ENCODE measurements at places on chromosomes 3 and 15.

DNA sequence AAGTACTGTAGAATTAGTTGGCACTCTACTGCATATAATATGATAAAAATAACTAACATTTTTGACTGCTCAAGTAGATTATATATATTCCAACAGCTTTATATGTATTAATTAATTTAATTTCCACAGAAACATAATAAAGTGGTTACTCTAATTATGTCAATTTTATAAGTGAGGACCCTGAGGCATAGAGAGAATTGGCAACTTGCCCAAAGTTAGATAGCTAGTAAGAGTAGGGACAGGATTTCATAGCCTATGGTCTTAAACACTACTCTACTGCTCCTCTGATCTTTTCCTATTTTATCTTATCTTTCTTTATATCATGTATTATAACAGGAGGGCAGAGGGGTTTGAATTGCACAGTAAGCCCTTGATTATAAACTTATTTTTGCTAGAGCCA lies 418.7 kb upstream of the SGO1 start:
- DNase-seq = no peak

DNA sequence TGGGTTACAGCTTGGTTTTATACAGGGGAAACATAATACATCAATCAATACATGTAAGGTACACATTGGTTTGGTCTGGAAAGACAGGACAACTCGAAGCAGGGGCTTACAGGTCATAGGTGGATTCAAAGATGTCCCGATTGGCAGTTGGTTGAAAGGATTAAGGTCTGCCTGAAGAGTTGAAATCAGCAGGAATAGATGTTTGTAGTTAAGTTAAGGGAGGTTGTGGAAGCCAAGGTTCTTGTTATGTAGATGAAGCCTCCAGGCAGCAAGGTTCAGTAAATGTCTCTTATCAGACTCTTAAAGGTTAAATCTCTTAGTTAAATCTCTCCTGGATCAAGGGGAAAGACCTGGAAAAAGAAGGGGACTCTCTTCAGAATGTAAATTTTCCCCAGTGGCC lies 58.4 kb upstream of the MINAR1 start:
- DNase-seq = no peak

GRCh38 chr3:98741121-98741716 lies 21.9 kb upstream of the ST3GAL6 start:
- DNase-seq = no peak

GRCh38 chr3:111732252-111732879 lies 126.7 kb upstream of the PHLDB2 start:
- no peak for DNase-seq

DNA sequence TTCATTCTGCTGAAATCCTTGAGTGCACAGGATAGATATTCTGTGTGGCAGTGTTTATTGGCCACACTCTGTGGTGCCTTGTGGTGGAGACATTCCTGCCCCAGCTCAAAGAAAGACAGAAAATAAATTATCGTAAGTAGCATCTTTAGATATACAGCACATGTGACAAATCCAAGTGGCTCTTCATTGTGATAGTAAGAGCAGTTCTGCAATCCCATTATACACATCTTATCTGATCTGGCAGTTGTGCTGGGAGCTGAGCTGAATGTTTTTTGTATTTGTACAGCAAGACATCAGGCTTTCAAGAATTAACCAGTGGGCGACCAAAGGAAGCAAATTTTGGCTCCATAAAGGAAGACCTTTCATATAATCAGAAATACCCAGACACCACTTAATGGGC lies 235.3 kb upstream of the MRPL3 start:
- DNase-seq = no peak

DNA sequence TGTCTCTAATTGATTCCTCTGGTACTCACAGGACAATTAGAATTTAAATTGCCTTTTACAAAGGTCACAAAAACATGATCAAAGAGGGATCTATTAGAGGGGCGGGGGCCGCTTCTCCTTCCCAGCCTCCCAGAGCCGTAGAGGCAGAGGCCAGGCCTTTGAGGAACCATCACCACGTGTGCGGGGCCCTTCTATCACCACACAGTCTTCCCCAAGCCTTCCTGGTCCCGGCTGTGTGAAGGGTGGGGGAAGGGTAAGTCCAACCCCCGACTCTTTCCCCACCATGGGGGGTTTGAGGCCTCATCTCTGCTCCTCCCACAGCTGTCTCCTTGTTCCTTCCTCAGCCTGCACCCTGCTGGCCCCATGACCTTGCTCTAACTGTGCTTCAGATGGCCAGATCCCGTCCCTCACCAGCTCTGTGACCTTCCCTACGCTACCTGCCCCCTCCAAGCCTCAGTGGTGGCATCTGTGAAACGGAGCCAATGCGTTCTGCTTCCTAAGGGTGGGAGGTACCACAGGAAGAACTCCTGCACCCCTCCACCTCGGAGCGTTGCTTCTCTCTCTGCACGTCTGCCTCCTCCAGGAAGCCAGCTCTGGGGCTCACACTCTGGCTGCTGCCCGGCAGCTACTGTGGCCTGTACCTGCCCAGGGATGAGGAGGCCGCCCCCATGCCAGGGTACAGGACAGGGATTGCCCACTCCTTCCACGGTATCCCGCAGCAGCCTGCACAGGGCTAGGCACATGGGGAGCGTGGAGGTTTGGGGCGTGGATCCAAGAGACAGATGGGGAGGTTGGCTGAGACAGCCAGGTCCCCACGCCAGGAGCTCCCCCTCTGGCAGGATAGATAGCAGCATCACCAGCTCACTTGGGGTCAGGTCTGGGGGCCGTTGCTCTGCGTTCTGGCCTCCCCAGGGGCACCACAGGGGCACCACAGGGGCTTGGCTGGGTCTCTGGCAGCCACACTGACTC lies 83.8 kb downstream of the LINGO1 start:
- no peak for DNase-seq

DNA sequence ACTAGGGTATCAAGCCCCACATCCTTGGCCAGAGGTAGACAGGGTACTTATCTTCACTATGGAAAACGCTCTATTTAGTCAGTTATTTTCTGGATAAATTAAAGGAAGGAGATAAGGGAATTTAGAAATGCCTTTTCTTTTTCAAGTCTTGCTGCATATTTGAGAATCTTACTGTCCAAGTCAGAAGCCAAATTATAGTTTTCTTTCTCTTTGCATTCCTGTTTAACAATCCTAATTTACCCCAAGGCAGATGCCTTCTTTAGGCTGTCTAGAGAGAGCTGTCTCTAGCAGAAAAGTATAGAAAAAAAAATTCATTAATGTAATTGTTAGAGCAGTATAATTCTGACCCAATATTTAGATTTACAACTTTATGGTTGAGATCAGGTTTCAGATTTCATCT lies 64.4 kb upstream of the TBC1D5 start:
- no peak for DNase-seq

- no peak for DNase-seq
These were observed 193.1 kb upstream of the ADAMTS9 start for GRCh38 chr3:64880916-64881315.

DNA sequence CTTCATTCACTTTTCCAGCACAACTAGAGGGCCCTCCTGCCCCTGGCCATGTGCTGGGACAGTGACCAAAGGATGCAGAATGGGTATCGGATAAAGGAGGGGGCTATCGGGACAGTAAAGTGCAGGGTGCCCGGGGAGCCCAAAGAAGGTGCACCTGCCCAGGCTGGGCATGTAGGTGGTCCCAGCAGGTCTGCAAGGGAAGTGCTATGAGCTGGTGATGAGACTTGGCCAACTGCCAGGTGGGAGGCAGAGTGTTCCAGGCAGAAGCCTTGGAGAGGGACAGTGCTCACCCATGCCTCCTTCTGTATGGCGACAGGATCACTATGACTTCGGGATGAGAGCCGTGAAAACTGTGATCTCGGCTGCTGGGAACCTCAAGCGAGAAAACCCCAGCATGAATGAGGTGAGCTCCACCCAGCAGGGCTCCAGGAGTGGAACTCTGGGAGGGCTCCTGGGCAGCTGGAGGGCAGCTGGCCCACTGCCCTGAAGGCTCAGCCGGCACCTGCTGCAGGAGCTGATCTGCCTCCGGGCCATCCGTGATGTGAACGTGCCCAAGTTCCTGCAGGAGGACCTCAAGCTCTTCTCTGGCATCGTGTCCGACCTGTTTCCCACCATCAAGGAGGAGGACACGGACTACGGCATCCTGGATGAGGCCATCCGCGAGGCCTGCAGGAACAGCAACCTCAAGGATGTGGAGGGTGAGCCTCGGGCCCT lies 48.4 kb downstream of the DNAH1 start:
- DNase-seq = no peak

DNA sequence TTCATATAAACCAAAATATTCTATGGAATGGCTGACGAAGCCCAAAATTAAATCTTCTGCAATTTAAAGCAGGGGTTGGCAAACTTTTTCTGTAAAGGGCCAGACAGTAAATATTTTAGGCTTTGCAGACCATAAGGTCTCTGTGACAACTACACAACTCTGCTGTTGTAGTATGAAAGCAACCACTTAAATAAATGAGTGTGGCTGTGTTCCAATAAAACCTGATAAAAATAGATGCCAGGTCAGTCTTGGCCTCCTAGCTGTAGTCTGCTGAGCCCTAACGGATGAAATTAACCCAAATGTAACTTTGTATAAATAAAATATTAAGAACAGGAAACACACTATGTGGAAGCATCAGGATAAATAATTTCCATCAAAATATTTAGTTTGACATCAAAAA lies 104.2 kb downstream of the FBXL22 start:
- no peak for DNase-seq

GRCh38 chr3:176430244-176431037 lies 766.8 kb downstream of the TBL1XR1 start:
- DNase-seq = no peak

GRCh38 chr3:53665608-53666425 lies 171.4 kb downstream of the CACNA1D start:
- DNase-seq = no peak

DNA sequence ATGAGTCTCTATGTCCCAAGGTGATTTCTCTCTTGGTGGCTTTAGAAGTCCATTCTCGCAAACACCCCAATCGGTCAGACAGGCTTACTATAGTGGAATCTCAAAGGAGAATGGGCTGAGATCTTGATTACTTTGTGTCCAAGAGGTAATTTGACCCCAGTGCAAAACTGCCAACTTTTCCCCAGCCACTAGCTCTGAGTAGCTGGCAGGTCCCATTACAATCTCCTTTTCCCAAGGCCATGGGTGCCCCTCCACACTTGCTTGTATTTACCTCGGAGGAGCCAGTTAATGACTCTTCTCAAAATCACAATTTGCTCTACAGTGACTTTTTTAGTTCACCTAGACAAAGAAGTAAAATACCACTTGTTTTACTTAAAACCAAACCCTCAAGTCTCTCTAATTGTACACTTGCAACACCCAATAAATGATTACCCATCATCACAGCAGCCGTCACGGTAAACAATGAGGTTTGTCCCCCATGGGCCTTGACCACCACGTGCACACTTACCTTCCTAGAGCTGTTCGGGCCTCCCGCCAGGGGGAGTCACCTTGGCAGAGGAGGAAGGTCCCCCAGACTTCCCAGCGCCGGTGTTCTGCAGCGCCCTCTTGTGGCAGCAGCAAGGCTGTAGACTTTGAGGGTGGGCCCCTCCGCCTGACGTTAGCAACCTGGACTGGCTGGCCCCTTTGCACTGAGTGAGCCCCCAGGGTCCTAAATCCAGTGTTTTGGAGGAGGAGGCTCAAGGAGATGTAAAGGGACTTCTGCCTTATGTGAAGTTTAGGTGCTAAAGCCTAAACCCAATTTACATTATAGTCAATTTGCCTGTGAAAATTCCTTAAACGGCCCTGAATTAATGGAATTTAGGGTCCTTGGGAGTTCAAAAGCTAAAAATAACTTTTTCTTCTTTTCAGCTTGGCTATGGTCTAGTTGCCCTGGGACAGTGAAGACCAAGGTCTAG lies 18.7 kb upstream of the HDAC11 start:
- peak; percentile 62 for DNase-seq

DNA sequence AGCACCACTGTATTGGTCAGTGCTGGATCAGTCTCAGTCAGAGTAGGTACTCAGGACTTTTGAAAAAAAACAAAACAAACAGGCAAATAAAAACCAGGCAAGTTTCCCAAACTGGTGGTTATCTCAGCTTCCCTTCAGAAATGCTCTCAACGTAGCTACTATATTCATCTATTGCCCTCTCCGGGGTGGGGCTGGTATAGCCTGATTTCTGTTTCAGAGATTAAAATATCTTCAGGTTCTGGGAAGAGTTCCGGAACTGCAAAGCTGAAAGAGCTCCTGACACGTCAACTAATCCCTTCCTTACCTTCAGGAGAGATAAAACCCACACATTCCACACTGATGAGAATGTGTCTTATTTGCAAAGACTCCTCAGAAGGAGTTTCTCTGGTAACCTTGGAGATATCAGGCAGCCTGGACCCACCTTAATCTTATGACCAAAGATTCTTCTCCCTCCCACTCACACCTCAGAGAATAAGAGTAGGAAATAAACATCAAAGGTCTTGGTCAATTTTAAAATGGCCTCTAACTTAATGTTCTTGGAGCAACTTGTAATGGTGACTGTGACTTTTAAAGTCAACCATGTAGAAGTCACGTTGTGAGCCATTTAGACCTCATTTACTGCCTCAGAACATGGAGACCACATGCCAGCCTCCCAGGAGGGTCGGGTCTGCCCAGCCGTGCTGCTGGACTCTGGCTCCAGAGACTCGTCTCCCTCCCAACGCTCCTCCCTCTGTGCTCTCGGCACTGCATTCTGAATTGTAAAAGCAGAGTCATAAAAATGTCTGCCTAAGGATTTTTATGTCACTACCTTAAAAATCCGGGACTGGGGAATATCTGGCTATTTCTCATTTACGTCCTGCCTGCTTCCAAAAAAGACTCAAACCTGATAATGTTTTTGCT lies 53.8 kb downstream of the CDCP1 start:
- no peak for DNase-seq

DNA sequence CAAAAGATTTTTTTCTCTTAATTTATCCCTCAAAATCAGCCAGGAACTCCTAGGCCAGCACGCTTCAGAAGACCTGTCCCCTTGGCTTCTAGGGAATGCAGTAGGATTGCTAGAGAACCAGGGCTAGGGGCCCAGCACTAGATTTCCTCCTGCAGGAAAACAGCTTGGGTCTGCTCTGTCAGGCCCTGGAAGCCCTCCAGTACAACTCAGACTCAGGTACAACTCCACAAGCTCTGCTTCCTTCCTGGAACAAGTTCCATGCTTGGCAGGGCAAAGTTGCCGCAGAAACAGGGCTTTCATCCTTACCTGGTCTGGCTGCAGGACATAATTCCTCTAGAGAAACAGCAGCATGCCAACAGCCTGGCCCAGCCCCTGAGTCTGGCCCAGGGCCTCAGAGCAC lies 96.1 kb upstream of the CTNNB1 start:
- DNase-seq = no peak

Data from stimulated activated CD8-positive, alpha-beta memory T cell treated with anti-CD3 and anti-CD28 coated beads, Interleukin-7, amount 100 ng/mL, for 1 hour (primary cell).